ENCODE measurements at places on chromosomes 5 and 9.

GRCh38 chr9:650362-650761 is 191.1 kb upstream of the DMRT1 start:
- DNase-seq: peak; percentile 15

DNA sequence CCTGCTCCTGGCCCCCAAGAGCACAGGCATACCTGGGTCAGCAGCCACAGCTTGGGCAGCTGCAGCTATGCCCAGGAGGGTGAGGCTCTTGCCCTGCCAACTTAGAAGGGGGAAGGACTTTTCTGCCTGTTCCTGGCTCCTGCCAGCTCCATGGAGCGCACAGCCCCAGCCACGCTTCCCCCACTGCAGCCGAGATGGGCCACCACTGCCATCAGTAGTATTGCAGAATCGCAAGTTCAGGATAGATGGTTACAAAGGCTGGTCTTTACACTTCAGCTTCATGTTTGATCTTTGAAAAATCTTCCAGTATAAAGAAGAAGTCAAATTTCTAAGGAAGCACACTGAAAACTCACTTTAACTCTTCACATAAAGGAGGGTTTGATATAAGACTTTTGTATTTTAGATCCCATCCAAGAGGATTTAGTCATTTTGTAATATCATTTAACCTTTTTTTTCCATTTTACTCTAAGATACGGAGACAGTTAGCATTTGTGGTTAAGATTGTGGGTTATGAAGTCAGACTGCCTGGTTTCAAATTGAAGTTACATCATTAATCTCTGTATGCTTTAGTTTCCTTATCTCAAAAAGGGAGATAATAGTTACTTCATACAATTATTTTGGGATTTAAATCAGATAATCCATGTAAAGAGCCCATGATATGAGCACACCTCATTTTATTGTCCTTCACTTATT is 81.8 kb downstream of the NLN start:
- no peak for DNase-seq

DNA sequence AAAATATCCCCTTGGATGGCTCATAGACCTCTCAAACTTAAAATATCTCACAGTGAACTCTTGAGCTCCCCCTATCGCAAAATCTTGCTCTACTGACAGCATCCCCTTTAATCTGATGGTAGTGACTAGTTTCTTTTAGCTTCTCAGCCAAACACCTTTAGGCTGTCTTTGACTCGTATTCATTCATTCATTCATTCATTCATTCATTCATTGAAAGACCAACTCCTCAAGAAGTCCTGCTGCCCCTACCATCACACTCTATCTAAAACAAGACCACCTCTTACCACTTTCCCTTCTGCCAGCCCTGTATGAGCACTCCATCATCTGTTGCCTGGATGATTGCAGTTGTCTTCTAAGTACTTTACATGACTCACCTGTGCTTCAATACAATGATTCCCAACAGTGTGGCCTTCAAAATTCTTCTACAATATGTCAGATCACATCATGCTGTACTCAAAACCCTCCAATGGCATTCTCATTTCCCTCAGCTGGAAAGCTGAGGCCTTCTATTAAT is 46.8 kb downstream of the ITGA2 start:
- no peak for DNase-seq

DNA sequence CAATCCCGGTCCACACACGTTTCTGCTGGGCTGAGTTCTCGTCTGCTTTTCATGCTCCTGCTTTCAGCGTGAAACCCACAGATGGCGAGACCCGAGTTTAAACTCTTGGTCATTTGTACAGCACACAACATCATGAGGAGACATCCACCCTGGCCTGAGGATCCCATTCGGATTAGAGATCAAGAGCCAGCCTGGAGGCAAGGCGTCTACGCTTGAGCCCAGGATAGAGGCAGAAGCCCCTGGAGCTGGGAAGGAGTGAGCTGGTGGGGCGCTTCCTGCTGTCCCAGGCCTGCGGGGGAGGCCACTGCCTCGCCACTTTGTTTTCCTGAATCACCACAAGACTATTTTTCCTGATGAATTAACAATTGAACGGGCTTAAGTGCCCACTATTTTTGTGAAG is 281.9 kb upstream of the IRX4 start:
- DNase-seq: no peak

DNA sequence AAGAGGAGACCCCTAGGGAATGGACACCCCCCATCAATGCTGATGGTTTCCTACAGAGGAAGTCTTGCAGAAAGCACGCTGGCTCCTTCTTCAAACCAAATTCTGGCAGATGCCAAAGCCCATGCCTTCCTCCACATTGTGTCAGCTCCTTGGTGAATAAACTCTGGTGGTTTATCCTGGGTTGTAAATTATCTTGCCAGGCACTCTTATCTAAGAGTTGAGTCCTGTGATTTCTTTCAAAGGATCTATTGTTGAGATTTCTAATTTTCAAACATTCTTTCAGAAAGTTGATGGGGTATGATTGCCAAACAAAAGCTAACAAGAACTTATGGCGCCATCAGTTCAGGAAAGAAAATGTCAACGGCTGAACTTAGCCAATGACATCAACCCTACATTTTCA is 160.4 kb downstream of the NSG2 start:
- no peak for DNase-seq

- DNase-seq: no peak
Measured at GRCh38 chr9:95067897-95068296, 249.6 kb downstream of the FANCC start.

DNA sequence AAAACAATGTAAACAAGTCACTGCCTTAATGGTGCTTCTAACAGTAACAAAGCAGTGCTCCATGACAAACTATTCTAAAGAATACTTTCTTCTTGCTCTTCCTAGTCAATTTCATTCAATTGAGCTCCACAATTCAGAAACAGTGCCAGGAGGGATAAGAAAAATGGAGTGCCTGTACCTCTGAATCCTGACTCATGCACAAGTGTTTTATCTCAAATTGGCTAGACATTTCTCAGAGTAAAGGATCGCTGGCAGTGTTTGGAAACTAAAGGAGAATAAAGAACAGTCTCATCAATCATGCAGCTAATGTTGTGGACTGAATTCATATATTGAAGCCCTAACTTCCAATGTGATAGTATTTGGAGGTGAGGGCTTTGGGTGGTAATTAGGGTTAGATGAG is 27.6 kb downstream of the SLC25A51 start:
- DNase-seq: no peak

- no peak for DNase-seq
Measured at GRCh38 chr5:132428484-132429462, 59.3 kb downstream of the SLC22A5 start.

DNA sequence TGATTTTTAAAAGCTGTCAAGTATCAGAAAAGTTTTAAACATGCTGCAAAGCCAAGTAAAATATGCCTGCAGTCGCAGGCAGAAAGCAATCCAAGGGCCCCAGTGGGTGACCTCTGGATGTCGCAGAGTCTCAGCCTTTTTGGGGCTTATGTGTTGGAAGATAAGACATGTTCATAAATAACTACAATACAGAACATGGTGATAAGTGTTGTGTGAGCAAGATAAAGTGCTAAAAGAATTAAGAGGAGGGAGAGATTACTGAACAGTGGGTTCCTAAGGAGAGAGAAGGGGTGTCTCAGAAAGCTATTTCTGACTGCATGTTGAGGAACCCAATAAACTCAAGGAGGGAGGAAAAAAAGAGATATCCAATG is 78.9 kb upstream of the ADRB2 start:
- DNase-seq: no peak

DNA sequence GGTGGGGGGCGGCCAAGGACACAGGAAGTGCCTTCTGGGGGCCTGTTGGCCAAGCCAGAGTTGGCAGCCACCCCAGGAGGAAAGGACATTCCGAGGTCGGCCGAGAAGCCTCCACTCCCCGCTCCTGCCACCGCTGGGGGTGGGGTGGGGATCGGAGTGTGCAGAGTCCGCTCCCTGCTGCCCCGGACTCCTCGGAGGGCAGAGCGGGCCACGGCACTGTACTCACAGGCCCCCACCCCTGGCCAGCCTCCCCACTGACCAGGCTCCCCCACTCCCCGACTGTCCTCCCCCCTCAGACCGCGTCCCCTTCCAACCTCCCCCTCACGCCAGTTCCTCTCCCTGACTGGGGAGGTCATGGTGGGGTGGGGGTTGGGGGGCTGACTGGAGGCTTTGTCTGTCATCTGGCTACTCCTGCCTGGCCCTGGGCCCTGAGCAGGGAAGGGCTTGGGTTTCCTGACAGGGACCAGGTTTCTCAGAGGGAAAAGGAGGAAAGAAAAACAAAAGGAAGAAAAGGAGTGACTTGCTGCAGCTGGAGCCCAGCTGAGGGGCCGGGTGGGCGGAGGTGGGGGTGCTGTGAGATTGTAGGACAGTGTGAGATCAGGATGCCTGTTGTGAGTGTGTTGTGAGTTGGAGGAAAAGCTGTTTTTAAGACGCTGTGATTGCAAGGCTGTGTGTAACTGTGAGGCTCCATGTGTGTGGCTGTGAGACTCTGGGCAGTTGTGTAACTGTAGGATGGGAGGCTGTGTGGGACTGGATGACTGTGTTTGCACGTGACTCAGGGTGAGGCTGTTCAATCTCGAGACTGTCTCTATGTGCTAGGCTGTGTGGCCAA is 29.7 kb downstream of the CNTFR start:
- no peak for DNase-seq

- no peak for DNase-seq
Measured at GRCh38 chr9:2448193-2448738, 173.3 kb upstream of the VLDLR start.

- DNase-seq: no peak
Measured at GRCh38 chr9:133494636-133495326, 15.9 kb upstream of the SLC2A6 start.

- no peak for DNase-seq
Measured at GRCh38 chr9:98401140-98402018, 145.9 kb upstream of the TBC1D2 start.

- no peak for DNase-seq
Measured at GRCh38 chr5:61285531-61285930, 46.5 kb upstream of the ZSWIM6 start.

DNA sequence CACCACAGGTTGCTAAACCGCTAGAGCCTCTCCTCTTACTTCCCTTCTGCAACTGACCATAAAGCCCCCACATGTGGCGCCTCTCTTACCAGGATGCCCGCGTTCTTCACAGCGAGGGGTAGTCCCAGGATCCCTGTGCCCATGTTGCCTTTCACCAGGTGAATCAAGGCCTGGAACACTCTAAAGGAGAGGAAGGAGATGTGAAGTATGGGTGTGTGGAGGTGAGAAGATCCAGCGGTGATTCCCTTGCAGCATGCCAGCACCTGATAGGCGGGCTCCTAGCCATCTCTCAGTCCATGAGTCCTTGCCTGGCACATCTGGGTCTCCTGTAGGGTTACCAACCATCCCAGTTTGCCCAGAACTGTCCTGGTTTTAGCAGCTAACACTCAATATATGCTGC is 3.3 kb downstream of the SLC36A2 start:
- DNase-seq: no peak

DNA sequence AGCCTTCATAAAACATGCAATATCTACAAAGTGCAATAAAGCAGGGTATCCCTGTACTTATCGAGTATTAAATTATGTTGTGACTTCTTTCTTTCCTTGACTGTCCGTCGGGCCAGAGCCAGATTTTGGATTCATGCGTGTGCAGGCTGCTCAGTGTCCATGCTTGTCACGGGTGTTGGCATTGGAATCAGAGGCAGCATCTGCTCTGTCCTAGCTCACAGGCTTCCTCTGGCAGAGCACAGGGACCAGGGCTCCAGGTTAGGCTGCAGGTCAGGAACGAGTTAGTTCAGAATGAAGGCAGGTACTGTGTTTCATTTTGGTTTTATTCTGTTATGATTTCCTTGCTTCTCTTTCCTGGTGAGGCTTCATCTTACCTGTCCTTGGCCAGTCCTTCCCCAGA is 249.8 kb downstream of the AUH start:
- DNase-seq: no peak

GRCh38 chr5:74032617-74033016 is 406.6 kb downstream of the ARHGEF28 start:
- no peak for DNase-seq

DNA sequence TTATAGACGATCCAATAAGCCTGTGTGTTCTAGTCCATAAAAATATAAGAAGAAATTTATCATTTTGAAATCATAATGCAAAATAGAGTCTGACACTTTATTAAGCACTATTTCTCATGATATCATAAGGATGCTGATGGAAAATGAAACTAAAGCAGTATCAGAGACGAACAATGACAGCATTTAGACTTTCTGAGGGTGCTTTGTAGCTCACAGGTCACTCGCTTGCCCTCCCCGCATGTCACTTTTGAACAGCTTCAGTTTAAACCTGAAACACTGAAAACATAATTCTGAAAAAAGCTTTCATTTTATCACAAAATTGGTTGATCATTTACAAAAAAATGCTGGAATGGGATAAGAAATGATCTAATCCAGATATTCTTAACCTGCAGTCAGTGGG is 247.1 kb downstream of the EBF1 start:
- no peak for DNase-seq

DNA sequence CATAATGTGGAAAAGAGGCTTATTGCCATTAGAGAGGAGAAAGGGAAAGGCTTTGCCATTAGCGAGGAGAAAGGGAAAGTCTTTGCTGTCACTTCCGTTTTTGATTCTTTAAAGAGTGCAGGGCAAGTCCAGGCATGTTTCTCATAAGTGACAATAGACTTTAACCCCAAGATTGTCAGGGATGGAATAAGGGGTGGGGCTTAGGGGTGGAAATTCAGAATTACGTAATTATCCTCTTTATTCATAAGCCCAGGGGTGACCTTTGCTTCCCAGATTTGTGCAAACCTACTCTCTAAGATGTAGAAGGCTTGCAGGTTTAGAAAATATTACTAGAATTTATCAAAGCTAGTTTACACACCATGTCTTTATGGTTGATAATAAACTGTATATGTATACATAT is 2.3 kb upstream of the PLK2 start:
- no peak for DNase-seq

DNA sequence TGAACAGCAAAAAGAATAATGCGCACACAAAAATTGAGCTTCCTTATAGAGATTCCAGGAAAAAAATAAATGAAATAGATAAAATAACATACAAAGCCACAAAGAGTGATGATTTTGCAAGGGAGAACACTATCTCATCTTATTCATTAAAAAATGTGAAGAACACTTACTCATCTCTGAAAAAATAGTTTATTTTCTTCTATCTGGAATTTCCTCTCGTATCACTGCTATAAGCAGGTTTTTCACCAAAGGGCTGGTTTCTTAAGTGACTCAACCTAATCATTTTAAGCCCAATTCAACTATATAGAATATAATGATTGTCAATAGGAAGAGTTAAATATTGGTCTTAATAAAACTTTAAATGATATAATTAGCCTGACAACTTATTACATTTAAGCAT is 504.9 kb downstream of the NR2F1-AS1 start:
- no peak for DNase-seq

DNA sequence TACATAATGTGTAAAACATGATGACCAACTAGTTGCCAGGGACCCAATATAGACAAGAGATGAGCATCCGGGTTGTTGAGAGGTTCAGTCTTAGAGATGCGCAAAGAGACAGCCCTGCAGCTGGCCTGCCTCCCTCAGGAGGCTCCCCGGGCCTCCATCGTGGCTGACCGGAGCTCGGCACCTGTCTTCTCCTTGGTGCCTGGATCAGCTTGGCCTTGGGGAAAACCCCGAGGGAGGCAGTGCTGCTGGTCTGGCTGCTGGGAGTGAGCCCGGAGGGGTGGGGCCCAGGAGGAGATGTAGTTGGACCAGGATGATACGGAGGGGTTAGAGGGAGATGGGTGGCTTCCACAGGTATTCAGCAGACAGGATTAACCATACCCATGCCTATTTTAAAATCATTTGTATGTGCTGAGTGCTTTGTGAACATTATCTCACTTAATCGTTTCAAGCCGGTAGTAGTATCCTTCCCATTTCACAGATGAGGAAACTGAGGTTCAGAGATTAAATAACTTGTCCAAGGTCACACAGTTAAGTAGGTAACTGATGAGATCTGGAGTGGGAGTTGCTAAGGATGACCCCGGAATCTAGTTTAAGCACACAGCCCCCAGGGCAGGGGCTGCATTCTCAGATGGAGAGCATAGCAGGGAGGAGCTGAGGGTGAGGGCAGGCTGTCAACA is 173.8 kb downstream of the COL23A1 start:
- no peak for DNase-seq
